ENCODE measurements at places on chromosomes 5 and 9.
A peak's percentile ranks its signal among the peaks of the same experiment; 100 is the strongest.

- no peak for DNase-seq
Observed at GRCh38 chr5:173352366-173353349, 24.4 kb upstream of the STC2 start.

- no peak for DNase-seq
Observed at GRCh38 chr9:132274861-132275260, 79.9 kb downstream of the SETX start.

- no peak for DNase-seq
Observed at GRCh38 chr5:146564007-146564762, 48.2 kb upstream of the GPR151 start.

DNA sequence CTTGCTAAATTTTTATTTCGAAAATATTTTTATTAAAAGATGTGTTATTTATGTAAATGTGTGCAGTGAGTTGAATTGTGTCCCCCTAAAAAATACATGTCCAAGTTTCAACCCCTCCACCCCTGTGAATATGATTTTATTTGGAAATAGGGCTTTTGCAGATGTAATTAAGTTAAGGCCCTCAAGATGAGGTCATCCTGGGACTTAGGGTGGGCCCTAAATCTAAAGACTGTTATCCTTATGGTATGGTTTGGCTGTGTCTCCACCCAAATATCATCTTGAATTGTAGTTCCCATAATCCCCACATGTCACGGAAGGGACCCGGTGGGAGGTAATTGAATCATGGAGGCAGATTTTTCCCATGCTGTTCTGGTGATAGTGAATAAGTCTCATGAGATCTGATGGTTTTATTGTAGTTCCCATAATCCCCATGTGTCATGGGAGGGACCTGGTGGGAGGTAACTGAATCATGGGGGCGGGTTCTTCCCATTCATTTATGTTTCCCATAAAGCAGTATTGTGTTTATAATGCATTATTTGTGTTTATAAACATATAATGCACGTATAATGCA, 1.5 kb upstream of the TMED7 start:
- DNase-seq: no peak

- no peak for DNase-seq
Observed at GRCh38 chr5:59838067-59838466, 55.5 kb downstream of the PDE4D start.

DNA sequence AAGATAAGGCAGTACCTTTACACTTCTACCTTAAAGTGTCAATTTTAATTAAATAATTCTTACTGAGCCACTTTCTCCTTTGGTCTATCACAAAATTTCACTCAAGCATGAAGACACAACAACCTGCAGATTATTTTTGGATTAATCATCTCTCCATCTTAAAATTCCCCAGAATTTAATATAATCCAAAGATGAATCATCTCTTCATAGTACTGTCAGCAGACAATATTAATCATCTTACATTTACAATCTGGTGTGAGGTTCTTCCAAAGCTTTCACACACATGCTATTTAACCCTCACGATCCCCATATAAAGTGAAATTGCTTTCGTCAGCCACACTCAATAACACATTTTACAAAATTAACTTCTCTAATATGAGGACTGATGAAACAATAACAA, 43.0 kb downstream of the LHFPL2 start:
- DNase-seq: no peak

DNA sequence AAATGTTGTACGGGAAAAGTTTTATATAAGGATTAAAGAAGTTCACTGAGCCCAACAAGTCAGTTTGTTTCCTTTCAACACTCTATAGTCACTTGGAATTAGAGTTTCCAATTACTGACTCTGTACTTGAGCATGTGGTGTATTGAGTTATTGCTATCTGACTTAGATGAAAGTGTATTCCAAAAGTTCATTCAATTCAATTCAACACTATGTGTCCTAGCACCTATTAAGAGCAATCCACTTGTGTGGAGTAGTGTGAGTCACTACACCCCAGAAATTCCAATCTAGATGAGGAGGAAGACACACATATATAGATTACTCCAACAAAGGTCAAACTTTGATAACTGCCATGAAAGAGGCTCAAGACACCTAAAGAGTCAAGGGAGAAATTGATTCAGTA, 98.2 kb upstream of the SLCO6A1 start:
- DNase-seq: no peak

DNA sequence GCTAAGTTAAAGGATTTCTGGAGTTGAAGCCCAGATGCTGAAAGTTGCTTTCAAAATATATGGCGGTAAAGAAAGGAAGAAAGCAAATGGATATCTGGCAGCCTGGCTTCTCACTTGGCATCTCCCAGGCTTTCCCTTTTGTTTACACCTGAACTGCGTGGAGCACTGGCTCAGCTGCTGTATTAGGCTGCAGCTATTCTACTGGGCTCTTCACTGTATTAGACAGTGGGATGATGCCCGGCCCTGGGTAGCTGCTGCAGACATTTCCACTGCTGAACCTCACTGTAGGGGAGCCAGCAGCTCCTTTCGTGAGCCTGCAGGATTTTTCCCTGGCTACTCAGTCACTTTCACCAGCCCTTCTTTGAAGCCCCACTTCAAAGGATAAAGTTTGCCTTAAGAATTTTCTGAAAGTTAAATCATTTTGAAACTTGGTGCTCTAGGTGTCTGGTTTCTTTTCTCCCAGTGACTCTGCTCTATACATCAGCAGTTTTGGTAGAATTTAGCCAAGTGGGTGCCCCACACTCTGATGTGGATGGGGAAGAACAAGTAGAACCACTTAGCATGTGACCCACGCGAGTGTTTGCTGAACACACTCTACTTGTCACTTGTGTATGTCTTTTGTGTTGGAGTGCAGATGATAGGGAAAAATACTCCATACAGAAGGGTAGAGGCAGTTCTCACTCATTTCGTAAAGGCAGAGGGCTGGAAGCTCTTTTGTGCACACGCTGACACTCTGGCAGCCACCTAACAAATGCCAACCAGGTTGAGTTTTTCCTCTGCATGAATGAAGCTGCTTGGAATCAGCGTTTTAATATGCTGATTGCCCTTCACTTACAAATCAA, 49.9 kb downstream of the C9orf152 start:
- no peak for DNase-seq

- peak; percentile 20 for DNase-seq
Observed at GRCh38 chr5:69364414-69364813, 4.9 kb downstream of the AK6 start.

DNA sequence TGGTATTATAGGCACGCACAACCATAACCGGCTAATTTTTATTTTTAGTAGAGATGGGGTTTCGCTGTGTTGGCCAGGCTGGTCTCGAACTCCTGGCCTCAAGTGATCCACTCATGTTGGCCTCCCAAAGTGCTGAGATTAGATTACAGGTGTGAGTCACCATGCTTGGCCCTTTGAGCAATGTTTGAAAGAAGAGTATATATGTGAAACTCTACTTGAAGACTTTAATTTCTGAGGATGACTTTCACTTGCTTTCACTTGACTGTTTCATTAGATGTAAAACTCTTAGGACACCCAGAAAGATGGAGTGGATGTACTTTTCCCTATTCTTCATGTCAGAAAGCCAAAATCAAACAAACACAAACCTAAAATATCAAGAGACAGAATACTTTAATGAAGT, 43.8 kb upstream of the GAS1 start:
- no peak for DNase-seq

DNA sequence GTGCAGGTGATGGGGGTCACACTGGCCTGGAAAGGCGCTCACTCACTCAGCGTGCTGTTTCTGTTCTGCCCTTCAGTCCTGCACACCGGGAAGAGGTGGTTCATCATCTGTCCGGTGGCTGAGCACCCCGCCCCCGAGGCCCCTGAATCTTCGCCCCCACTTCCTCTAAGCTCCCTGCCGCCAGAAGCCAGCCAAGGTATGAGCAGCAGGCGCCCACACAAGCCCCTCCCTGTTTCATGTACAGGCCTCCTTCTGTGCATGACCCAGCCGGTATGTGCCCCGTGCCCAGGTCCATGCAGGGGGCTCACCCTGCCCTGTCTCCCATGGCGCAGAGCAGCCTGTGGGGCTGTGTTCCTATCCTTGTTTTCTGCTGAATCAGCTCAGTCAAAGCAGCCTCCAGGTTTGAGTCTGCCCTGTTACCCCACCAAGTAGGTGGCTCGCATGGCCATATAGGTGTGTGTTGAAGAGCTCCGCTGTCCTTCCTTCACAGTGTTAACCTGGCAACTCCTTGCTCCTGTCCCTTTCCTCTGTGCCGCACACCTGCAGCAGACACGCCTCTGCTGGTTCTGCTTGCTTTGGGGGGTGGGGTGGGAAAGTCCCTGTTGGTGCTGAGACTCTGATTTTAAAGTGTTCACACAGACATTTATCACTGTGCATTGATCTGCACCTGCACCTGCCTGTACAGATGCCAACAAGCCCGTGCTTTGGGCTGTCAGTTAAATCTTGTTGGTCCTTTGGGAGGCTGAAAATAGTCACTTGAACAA, 84.8 kb downstream of the WNK2 start:
- DNase-seq: peak; percentile 3

DNA sequence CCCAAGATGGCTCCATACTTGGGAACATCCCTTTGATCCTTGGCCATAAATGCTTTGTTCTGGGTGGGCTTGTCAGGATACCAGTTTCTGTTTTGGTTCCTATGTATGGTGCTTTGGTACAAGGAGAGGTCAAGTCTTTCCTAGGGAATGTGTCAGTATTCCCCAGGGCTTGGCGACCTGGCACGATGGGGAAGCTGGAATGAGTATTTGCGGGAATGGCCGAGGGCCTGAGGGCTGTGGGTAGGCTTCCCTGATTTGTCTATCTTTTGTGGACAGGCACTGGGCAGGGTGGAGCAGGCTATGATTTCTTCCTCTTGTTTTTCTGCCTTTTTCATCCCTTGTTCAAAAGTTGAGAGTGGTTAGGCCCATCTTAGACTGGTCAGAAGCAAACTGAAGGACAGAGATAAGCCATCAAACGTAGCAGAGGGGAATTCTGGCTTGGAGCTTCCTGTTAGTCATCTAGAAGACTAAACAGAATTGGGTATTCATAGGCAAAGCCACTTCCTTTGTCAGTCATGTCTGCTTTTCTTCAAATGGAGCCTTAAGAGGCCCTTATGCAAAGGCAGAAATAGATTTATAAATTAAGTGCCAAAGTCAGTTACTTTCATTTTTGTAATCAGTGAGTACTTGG, 13.7 kb downstream of the DOCK2 start:
- no peak for DNase-seq

- no peak for DNase-seq
Observed at GRCh38 chr5:128636361-128636760, 98.3 kb upstream of the FBN2 start.

DNA sequence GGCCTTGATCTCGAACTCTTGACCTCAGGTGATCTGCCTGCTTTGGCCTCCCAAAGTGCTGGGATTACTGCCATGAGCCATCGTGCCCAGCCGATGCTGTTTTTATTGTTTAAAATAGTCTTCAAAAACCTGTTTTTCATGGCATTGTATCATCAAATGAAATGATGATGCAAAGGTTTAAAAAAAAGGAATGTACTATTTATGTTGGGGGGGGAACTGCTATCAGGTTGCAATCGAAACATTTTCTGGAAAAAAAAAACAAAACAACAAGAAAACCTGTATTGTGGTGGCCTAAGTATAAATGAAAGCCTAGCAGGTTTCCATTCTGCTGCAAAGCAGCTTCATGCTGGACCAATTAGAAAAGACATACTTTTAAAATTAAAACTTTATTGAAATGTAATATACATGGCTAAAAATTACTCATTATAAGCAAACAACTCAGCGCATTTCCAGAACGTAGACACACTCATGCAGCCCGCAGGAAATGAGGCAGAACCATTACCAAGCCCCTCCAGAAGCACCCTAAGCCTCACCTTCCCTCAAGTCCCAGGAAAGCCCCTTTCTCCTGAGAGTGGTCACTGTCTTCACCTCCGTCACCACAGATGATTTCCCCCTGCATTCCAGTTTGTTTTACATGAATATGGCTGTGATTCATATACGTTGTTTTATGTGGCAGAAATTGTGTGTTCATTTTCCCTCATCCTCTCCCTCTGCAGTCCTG, 19.0 kb downstream of the GPR107 start:
- DNase-seq: no peak

GRCh38 chr9:12631866-12632265, 61.3 kb upstream of the TYRP1 start:
- no peak for DNase-seq

- no peak for DNase-seq
Observed at GRCh38 chr9:95373069-95373681, 55.7 kb upstream of the FANCC start.

- DNase-seq: no peak
Observed at GRCh38 chr5:141476132-141476911, 556 bp downstream of the PCDHGC3 start.

- no peak for DNase-seq
Observed at GRCh38 chr5:10324518-10325370, 17.0 kb upstream of the CMBL start.

- DNase-seq: no peak
Observed at GRCh38 chr9:126401107-126401506, 74.5 kb downstream of the MVB12B start.

DNA sequence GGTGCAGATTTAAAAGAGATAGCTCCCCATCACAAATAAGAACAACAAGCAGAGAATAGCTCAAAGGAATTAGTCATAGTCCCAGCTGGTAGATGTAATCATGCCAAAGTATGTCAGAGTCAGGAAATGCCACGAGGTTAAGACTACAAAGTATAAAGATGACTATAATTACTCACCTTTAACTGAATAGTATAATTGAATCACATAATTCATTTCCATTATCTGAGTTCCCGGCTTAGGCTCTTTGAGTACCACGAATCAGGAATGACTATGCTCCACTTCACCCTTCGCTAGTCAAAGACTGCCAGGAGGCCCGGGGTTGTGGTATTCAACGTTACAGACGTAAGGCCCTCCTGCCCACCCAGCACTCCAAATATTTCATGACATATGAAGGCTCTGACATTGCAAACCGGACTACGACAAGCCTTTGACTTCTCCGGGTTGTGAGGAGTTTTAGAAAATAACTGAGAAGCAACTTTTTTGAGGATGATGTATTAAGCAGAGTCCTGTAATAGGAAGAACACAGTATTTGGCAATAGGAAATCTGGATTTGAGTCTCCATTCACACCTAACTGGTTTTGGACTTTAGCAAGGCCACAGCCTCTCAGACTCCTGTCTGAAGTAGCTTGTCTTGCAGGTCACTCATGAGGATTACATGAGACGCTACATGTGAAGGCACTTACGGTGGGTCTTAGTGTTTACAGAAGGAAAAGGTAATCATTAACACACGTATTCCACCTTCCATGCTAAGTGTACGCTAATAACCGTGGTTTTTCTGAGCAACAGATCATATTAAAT, 64.6 kb downstream of the ENC1 start:
- DNase-seq: no peak

GRCh38 chr5:17411436-17412402, 86.3 kb upstream of the TAF11L2 start:
- DNase-seq: no peak

GRCh38 chr5:72392326-72392733, 72.2 kb downstream of the PTCD2 start:
- DNase-seq: no peak

Data from frontal cortex (tissue), 4 donors.